ENCODE measurements at places on chromosomes 1 and 21. TPM values are rescaled to one million over a fixed set of nuclear protein-coding genes. Genes with fewer than 3 reads are reported as not detected.

The ARMH1 gene
- total RNA-seq: 0.91 TPM

The ALX3 gene
- total RNA-seq: not detected

The UBE2U gene
- total RNA-seq: not detected

The GSTM1 gene
- total RNA-seq: 19.2 TPM

The PTAFR gene
- not detected for total RNA-seq

The PRDM2 gene
- total RNA-seq: 18.9 TPM

The OR2T4 gene
- not detected for total RNA-seq

The UBL4B gene
- total RNA-seq: 0.32 TPM

The KRTAP13-2 gene
- total RNA-seq: not detected

The SAMD13 gene
- 0.97 TPM for total RNA-seq

The UTS2 gene
- not detected for total RNA-seq

The C1orf87 gene
- not detected for total RNA-seq

The AIM2 gene
- total RNA-seq: not detected

The RASSF5 gene
- total RNA-seq: 2.6 TPM

The ZBTB21 gene
- 15.6 TPM for total RNA-seq

The OR2L3 gene
- not detected for total RNA-seq

The ABCD3 gene
- total RNA-seq: 37.6 TPM

The TMPRSS2 gene
- not detected for total RNA-seq

The LCE6A gene
- total RNA-seq: not detected

The ZFP69B gene
- total RNA-seq: 3.5 TPM

The ALPL gene
- 15.7 TPM for total RNA-seq

The KRTAP19-3 gene
- not detected for total RNA-seq

The LRRC39 gene
- 0.39 TPM for total RNA-seq

The TMEM125 gene
- total RNA-seq: not detected

The IGSF21 gene
- not detected for total RNA-seq

The KLF17 gene
- total RNA-seq: 1.4 TPM

The MTARC2 gene
- 11.2 TPM for total RNA-seq

The BARHL2 gene
- not detected for total RNA-seq

The APOBEC4 gene
- not detected for total RNA-seq

The RNASEL gene
- 13.9 TPM for total RNA-seq

The OTUD7B gene
- total RNA-seq: 28.3 TPM

The XCL1 gene
- total RNA-seq: not detected

The KIRREL1 gene
- 159 TPM for total RNA-seq

The S100A2 gene
- total RNA-seq: 3.1 TPM

The SPRR5 gene
- not detected for total RNA-seq

The MCOLN3 gene
- 13.7 TPM for total RNA-seq

The MSH4 gene
- total RNA-seq: 0.13 TPM

The HEYL gene
- total RNA-seq: under 0.01 TPM

The PCBP3 gene
- 5.8 TPM for total RNA-seq

The GNL2 gene
- total RNA-seq: 49.4 TPM

The FTCD gene
- total RNA-seq: not detected

The BRINP2 gene
- not detected for total RNA-seq

The NKAIN1 gene
- total RNA-seq: 0.32 TPM

The TTC34 gene
- total RNA-seq: 0.39 TPM

The SLC22A15 gene
- 19.5 TPM for total RNA-seq

The EDARADD gene
- 1.2 TPM for total RNA-seq
